ENCODE measurements at places on chromosomes 16 and 17.

DNA sequence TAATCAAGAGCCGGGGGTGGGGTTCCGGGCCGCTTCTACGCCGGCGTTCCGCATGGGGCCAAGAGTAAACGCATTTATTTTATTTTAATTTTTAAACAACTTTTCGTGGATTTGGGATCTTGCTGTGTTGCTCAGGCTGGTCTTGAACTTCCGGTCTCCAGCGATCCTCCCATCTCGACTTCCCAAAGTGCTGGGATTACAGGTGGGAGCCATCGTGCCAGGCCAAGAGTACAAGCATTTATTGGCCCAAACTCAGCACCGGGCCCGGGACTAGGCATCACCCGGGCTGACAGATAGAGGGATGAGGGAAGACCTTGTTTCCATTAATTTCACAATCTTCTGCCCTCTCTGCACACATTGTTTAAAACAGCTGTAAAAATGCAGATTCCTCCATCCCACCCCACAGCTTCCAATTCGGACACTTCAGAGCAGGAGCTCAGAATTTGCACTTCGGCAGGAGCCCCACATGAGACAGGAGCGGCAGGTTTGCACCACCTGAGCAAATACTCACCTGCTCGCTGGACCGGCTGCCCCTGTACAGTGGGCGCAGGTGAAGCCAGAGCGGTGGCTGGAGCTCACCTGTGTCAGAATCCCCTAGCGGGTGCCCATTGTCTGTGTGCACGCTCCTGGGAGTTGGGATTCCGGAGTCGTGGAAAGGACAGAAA, 663 bp upstream of the GINS2 start:
- no peak for DNase-seq

- peak; percentile 37 for DNase-seq
Observed at GRCh38 chr17:60134396-60135150, 15.2 kb upstream of the CA4 start.

- DNase-seq: no peak
Observed at GRCh38 chr16:8398548-8398947, 191.8 kb downstream of the TMEM114 start.

GRCh38 chr17:32256012-32256700, 9.5 kb upstream of the RHBDL3 start:
- no peak for DNase-seq

DNA sequence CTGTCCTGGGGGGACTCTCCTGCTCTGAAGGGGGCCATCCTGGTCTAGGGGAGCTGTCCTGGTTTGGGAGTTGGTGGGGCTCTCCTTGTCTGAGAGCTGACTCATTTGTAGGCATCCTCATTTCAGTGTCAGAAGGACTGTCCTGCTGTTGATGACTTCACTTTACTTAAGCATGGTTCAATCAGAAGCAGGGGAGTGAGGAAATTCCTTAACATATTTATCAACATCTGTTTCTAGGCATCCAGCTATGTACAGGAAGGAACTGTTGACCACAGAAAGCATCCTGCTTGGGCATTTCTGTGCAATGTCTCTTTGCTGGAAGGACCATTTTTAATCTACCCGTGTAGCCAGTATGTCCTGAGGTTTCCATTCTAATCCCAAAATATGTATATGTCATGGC, 502.7 kb upstream of the HSBP1 start:
- no peak for DNase-seq

DNA sequence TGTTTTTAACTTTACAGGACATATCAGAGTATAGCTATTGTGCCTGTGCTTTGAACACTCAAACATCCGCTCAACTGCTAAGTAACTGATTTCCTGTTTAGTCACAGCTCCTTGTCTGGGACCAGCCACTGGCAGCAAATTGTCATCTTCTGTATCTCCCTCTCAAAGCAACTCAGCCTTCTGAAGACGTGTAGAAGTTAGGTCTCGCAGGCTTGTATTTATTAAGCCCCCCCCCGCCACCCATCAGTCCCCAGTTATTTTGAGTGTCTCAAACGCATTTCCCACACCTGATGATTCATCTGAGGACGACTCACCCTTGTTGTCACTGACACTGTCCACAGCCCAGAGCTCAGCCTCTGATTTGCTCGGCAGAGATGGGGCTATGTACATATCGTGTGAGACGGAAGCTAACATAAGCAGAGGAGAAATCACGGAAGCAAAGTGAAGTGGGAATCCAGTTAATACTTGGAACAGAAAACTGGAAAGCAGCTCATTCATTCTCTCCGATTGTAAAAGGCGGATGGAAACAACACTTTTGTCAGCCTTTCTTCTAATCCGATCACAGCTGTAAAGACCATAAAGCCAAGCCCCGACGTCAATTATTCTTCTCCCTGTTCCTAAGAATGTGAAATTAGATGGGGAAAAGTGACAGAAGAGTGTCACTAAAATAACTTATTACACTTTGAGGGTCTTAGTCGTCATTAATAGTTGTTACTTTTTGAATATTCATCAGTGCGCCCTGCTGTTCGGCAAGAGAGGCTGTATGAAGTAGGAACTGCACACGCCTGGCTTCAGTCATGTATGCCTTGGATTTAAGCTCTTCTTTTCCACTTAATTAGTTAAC, 64.2 kb downstream of the PITPNC1 start:
- DNase-seq: peak; percentile 70

GRCh38 chr17:70137451-70138230, 31.7 kb upstream of the KCNJ2 start:
- peak; percentile 67 for DNase-seq

DNA sequence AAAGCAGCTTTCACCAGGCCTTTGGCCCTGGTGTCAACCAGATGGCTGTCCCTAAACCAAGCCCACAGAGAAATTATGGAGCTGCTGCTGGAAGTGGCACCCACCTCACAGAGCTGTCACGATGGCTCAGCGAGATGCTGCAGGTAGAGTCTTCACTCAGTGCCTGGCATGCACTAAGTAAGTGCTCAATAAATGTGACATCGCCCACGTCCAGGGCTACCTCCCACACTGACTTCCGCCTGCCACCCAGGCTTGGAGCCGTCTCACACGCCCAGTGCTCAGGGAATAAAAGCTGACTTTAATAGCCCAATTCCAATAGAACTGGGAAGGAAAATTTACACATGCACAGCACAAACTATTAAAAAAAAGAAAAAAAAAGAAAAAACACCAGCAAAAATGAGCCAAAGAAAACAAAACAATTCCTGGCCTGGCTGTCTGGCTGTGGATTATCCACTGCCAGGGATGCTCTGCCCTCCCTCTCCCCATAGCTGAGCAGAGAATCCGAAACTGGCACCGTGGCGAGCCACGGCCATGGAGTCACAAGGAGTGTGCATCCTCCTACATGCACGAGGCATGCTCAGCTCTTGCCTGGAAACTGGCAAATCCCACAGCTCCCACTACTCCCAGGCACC, 68.9 kb downstream of the ZNF423 start:
- DNase-seq: no peak

GRCh38 chr17:61496174-61496956, 44.1 kb downstream of the TBX4 start:
- no peak for DNase-seq

DNA sequence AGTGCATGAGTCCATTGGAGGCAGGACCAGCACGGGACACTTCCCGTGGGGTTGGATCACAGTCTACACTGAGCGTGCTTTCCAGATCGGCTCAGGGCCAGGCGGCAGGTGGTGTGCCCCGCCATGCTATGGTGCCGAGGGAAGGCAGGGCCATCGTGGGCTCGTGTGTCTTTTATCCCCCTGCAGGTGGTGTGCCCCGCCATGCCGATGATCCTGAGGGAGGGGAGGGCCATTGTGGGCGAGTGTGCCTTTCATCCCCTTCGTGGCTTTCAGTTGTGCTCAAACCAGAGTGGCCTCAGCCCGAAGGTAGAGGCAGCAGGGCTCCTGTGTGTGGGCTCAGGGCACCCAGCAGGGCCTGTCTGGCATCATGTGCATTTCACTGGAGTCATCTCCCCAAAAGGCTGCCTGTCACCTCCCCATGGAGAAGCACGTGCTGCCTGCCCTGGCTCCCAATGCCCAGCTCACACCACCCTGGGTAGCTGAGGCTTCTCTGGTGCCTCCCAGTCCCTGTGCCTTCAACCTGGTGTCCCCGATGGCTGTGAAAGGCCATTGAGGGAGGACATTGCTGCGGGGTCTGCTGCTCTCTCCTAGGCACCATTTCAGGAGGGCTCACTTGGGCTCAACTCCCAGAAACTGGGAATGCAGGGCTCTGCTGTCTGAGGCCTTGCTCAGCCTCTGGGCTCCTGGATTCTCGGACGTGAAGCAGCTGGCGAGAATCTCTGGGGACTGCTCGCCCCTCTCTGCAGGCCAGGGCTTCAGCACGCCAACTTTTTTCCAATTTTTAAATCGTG, 207.6 kb downstream of the NPIPB11 start:
- DNase-seq: no peak

GRCh38 chr16:4461250-4462085, 13.0 kb downstream of the NMRAL1 start:
- DNase-seq: no peak

DNA sequence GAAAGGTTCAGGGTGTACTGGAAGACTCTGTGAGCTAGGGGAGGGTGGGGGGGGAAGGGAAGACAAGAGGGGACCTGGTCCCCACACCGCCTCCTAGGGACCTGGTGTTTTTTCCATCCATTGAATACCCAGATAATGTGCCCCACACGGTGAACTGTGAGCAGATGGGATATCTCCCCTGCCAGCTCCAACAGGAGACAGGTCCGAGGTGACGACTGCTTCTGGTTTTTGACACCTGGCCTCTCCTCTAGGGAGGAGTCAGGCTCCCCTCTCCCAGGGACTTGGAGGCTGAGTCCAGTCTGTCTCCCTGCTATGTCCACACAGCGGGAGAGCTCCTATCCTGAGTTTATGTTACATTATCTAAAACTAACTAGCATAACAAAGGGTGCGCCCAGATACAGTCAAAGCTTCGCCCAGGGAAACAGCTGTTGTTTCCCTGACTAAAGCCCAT, 1.8 kb downstream of the MARVELD3 start:
- no peak for DNase-seq

- DNase-seq: no peak
Observed at GRCh38 chr17:22695228-22695619, 1002.9 kb downstream of the KCNJ18 start.

- DNase-seq: no peak
Observed at GRCh38 chr16:8885674-8886592, 3.8 kb downstream of the LITAFD start.

GRCh38 chr17:2271985-2272702, 31.4 kb downstream of the SMG6 start:
- DNase-seq: no peak

GRCh38 chr17:9878786-9879525, 26.1 kb downstream of the RCVRN start:
- peak; percentile 47 for DNase-seq

GRCh38 chr17:31130286-31131224, 35.8 kb downstream of the NF1 start:
- DNase-seq: no peak

DNA sequence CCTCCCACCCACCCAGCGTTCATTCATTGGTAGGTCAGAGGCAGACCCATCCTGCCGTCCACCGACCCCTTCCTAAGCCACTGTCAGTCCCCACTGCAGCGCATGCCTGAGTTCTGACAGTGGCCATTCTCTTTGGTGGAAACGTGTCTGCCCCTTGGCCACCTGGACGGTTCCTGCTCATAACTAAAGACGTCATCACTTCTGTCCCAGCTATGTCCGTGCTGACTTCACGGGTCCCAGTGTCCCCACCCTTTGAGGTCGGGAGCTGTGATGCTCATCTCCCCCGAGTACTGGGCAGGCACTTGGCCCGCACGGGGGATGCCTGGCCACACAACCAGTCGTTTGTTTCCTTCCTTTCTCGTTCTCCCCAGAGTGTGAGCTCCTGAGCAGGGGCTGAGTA, 267.1 kb downstream of the C16orf95 start:
- no peak for DNase-seq

DNA sequence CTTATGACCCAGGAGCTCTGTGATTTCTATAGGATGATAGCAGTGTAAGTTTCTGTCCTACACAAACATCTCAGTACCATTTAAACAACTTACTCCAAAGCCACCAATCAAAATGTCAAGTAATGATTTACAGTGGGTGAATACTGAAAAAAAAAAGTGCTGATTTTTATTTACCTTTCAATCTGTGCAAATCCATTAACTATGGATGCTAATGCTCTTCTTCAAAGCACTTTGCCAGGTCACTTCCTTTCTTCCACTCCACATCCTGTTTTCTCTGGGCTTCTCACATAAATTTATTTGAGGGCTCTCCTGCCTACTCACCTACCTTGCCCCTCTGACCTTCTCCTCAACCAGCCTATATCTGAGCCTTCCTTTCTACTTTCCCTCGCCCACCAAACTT, 101.6 kb downstream of the SKAP1 start:
- DNase-seq: no peak

DNA sequence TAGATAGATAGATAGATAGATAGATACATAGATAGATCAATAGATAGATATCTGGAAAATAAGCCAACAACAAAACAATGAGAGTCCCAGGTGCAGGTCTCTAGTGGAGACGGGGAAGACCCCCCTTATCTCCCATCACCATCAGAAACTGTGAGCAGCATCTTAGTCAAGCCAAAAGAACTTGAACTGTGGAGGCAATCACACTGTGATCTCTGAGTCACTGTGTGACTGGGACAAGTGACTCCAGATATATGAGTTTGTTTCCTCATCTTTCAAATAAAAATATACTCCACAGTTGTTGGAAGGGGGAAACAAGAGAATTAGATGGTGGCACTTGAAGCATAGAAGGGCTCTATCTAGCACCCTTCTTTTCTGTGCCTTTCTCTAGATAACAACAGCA, 42.1 kb downstream of the NOG start:
- DNase-seq: no peak

DNA sequence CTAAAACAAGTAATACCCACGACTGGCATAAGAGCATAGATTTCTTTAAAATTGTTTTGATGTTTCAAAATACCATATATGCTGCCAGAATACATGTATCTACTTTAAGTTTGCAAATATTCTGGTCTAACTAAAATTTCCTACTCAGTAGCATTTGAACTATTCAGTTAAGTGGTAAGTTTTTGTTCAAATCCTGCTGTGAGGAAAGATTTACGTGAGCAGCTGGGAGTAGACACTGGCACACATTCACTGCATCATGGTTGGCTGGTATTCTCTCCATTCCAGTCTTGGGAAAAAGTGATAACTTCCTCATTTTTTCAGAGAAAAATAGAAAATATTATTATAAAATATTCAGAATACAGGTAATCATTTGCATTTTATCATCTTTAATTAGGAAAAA, 133.6 kb downstream of the SKAP1 start:
- no peak for DNase-seq

GRCh38 chr17:16419929-16420271, 4.5 kb downstream of the TRPV2 start:
- peak; percentile 37 for DNase-seq

- DNase-seq: peak; percentile 86
Observed at GRCh38 chr17:40068917-40069750, 6.4 kb downstream of the THRA start.
